ENCODE measurements at places on chromosomes 5 and 9.

DNA sequence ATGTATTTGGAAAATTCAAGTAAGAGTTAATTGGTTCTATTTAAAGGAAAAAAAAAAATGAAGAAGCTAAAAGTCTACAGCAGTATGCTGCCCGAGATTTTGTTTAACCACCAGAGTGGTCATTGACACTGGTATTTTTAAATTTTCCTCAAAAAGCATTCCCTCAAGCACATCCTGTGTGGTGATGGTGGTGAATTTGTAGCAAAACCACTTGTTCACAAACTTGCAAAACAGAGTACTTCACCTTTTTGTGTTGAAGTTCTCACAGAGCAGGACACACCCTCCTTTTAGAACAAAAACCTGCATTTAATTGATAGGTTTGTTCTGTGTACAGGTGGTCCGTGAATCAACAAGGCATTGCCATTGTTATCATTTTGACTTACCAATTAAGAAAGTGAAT lies 374.2 kb downstream of the EFNA5 start:
- no peak for DNase-seq

- DNase-seq = no peak
Observed at GRCh38 chr5:115686051-115686737, 60.4 kb upstream of the TMED7 start.

DNA sequence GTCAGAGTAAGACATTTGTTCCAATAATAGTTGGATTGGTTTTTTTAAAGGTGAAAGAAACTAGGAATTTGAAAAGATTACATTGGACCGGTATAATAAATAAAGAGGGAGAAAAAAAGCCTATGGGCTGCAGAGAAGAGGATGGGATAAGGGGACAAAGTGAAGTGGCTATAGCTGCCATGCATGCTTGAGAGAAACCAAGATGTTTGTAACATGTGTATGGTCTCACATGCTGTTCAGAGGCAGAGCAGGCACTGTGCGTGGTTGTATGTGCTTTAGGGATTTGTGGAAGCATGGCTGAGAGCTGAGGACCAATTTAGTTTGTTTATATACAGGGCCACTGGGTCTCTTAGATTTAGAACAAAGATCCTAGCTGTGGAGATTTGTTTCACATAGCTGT lies 32.7 kb downstream of the LNPEP start:
- DNase-seq = no peak

- DNase-seq = no peak
Observed at GRCh38 chr9:122228568-122229484, at the start of gene LHX6. Gene LHX6, minus strand, starts transcription at chr9:122228957. Its CDS starts 217 bp downstream, at chr9:122228740.

GRCh38 chr9:7901621-7902020 lies 102.0 kb upstream of the DMAC1 start:
- DNase-seq = no peak

DNA sequence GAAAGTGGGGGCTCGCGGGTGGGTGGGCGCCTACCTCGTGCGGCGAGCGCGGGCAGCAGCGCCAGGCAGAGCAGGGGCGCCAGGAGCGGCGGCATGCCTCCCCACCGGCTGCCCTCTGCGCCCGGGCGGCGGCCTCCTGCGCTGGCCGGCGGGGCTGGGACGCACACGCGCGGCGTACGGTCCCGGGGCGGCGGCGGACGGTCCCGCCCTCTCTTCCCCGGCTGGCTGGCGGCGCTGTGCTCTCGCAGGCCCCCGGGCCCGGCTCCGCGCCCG lies 220 bp downstream of the NOTCH1 start:
- DNase-seq = no peak

DNA sequence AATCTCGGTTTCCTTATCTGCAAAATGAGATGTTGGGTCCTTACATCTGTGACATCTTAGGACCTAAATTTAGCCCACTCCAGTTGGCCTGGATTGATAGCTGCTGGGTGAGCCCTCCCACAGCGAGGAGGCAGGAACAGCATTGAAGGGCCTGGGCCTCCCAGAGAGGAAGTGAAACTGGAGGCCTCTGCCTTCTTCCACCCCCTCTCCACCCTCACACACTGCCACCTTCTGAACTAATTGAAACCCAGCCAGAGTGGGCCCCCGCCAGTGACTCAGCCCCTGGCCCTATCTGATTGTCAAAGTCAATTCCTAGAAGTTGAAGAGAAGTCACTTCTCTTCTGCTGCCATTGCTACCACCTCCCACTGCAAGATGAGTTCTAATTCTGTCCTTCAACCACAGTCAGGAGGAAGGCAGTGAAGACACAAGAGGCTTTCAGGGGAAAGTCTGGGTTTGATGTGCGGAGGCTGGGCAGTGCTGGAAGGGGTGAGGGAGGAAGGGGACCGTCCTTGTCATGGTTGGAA lies 55.2 kb upstream of the NEK6 start:
- no peak for DNase-seq

GRCh38 chr5:82278711-82279370 lies 687 bp upstream of the RPS23 start:
- DNase-seq = no peak

All from right renal pelvis (tissue), 4 donors.